Activated T-cell treated with anti-CD3 and anti-CD28 coated beads for 48 hours (primary cell): ENCODE measurements at places on chromosomes 3 and 15.

DNA sequence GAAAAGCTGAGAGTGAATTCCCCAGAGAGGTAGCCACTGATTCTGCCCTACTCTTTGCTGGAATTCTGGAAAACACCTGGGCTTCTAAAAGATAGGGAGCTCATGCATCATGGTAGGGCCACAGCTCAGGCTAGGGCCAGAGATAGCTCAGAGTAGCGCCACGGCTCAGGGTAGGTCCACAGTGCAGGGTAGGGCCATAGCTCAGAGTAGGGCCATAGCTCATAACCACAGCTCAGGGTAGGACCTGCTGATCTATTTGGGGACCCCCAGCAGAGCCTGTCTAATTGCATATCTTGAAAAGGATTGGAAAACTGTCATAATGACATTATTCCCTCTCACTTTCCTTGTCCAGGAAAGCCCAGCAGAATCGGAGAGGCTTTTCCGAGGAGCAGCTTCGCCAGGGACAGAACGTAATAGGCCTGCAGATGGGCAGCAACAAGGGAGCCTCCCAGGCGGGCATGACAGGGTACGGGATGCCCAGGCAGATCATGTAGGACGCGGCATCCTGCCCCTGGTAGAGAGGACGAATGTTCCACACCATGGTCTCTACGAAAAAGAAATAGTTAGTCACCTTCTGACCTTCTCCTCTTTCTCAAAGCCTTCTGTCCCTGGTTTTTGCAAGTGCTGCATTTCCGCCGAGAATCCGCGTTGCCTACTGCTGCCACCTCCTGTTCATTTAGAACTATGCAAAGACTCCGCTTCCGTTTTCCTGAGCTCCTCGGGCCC lies 14.5 kb downstream of the TAGLN3 start:
- peak; percentile 53 for DNase-seq

DNA sequence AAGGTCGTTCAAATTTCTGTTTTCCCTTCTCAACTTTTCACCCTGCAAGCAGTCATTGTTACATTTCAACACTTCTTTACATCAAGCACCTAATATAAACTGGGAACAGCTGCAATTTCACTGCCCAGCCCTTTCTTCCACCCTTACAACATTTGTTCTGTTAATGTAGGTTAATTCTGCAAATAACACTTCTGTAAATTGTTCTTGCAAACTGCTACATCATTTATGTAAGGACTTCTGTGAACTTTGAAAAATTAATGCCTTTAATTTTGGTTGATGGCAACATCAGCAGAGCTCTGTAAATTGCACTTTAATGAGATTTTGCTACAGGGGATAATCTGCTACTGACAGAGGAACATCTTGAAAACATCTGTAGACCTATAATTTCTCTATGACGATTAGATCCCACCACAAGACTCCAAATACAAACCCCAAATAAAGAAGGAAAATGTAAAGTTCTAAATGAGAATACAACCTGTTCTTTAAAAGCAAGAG lies 93.5 kb downstream of the ZIC4 start:
- DNase-seq, result no peak

- no peak for DNase-seq
Measured at GRCh38 chr3:110504401-110504800, 567.2 kb upstream of the NECTIN3 start.

- DNase-seq, result no peak
Measured at GRCh38 chr3:118909763-118910162, 124.9 kb downstream of the IGSF11 start.

- DNase-seq, result no peak
Measured at GRCh38 chr15:60079210-60079609, 75.1 kb downstream of the FOXB1 start.

GRCh38 chr3:191631496-191631895 lies 170.5 kb downstream of the PYDC2 start:
- no peak for DNase-seq

DNA sequence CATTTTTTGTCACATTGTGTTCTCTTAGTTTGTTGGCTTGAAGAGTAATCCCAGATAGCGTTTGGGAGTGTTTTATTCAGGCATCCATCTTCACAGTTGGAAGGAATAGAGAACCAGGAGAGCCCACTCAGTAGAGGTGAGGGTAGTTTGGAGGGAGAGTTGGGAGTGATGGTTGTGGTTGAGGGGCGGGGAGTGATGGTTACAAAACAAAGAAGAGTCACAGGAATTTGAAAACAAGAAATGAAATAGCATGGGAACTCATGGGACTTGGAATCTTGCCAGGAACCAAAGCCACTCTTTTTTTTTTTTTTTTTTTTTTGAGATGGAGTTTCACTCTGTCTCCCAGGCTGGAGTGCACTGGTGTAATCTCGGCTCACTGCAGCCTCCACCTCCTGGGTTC lies 36.3 kb downstream of the DUT start:
- DNase-seq, result no peak

DNA sequence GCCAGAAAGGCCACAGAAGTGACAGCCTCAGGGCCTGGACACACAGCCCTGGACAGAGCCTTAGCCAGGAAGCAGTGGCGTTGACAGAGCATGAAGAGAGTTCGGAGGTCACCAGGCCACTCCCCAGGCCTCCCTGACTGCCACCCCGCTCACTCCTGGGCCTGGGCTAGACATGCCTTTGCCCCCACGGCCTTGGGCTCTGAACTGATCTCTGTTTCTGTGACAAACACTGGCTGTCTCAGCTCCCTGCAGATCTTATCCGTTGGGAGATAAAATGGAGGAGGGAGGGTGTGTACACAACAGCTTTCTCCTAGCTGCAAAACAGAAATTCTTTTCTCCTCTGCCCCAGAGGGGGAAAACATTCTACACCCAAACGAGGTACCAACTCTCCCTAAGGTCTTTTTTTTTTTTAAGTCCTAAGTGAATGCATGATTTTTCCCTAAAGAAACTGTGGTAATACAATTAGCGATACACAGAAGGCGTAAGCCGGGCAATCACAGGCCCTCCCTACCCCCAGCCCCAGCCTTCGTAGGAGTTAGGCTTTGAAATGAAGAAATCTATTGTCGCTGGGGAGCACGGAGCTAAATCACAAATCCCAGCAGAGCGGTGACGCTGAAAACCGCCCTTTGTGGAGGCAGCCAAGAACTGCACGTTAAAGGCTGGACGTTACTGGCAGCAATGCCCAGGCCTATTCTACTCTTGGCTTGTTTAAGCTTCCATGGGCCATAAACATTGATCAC lies 45.0 kb downstream of the SRGAP3 start:
- no peak for DNase-seq

GRCh38 chr3:51063053-51063452 lies 322.0 kb upstream of the MANF start:
- no peak for DNase-seq

DNA sequence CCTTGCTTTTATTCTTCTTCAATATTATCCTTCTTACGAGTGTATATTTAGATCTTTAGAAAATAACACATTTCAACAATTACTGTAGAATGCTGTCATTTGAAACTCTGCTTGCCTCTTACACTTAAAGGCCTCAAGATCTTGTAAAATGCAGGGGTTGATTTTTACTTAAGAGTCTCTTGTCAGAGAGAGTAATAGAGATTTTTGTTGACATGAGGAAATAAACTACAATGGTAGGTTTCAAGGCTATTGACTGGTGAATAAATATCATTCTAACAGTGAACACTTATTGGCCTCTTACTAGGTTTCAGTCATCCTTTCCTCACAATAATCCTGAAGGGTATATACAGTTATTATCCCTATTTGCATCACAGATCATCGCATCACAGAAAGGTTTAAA lies 344.6 kb downstream of the GBE1 start:
- DNase-seq, result no peak

DNA sequence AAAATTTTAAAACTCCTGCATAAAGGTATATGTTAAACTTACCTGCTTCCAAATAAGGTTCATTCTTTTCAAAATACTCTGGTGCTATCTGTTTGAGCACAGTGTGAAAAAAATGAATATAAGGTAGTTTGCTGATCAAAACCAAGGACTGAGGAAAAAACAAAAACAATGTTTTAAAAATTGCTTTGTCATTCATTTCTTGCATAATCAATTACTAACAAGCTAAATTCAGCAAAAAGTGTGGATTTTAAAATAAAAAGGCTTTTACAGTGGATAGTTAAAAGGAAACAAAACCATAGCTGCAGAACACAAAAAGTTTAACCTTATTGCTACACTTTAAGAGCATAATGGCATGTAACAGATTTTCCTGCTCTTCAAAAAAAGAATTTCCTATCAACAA lies 31.5 kb downstream of the DENND6A start:
- no peak for DNase-seq

DNA sequence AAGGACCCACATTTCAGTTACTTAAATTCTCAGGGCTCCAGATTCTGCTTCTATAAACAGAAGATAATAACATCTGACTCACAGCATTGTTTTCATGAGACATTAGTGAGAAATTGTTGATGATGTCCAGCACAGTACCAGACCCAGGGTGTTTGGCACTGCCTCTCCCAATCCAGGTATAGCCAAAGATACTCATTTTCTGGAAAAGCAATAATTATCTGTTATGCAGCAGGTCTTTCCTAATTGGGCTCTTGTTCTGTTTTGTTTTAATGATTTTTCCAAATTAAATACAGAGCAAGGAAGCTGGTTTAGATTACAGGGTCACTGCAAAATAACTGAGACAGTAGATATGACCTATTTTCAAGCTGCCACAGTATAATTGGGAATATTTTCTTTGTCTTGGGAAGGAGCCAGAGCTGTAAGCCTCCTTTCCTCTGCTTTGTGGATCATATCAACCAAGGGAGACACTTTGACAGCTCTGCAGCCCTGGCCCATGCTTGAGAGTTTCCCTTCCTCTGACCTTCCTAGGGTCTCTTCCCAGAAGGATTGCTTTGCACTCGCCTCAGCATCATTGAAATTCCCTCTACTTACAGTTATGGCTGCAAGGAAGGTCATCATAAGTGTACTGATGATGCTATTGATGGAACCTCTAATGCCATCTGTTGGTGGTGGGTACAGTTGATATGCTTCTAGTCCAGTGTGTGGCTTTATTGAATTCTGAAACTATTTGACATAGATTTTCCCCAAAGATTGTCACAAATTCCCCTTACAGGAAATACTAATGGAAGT lies 522.4 kb upstream of the ADAMTS9 start:
- no peak for DNase-seq

DNA sequence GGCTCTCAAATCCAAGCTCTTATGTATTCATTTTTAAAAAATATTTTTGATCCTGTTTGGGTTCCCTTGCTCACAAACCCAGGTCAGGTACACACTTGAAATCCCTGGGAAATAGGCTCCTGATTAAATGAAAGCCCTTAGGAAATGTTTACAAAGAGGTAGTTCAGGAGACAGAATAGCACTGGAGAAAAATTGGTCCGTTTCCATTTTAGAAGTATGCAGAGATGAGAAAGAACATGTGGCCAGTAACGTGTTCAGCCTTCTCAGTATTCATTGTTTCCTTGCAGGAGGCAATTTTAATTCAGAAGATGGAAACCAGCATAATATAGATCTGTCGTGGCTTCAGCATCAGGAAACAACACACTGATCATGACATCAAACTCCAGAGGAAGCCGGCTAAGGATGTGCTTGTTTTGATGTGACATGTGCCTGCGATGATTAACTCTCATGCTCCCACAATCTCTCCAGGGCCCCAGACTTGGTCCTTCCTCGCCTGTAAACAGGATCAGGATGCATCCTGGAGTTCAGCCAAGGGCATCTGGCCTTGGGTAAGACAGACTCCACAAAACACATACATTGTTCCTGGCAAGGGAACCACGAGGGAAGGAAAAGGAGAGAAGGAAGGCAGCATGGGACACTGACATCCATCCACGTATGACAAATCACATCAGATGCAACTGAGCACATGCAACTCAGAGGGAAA lies 350.5 kb upstream of the THBS1 start:
- no peak for DNase-seq

GRCh38 chr15:55398243-55398642 lies 9.9 kb downstream of the CCPG1 start:
- DNase-seq, result no peak

DNA sequence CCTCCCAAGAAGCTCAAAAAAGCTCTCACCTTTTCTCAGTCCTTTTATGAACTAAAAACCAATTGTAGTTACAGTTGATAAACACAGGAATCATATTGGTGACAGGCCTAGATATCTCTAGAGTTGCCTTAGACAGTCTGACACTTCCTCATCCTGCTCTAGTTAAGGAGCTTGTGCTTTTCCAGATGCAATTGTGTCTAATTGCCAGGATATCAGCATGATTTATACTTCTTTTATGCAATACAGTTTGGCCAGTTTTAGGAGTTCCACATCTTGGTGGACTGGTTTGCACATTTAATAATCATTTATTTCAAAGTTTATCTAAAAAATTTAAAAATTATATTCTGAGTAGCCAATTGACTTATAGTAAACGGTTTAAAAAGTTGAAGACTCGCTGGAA lies 95.7 kb downstream of the DUT start:
- no peak for DNase-seq
